ENCODE measurements at places on chromosomes 3 and 15.
A peak's percentile ranks its signal among the peaks of the same experiment; 100 is the strongest.

DNA sequence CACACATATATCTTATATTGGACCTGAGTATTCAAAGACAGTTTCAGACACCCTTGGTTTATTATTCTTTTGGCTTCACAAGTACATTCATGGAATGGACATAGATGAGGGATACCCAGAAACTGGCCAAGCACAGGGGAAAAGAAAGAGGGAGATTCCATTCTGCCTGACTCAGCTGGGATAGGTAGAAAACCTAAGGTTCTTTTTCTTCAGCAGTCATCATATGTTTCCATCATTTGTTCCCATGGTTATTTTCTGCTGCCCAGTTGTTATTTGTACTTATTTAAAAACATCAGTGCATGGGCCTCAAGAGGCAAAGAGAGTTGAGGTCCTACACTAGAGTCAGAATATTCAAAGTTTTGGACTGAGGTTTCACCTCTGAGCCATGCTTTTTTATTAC is 91.8 kb downstream of the FILIP1L start:
- no peak for DNase-seq

DNA sequence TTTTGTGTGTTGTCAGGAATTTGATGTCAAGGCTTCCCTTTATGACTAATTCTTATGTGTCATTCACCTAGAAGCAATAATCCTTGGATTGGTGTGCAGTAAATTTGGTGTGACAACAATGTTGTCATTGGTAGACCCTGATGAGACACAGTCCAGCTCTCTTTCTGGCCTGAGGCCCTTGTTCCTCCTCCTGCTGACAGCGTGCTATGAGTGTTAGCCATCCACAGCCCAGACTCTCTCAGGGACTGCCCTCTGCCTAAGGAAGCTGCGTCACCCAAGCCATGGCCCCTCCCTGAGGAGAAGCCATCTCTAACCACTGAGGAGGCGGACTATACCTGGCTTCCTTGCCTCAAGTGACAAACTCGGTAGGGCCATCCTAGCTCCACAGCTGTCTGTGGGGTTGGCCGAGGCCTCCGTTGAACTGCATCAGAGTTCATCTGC is 13.3 kb upstream of the TM4SF1 start:
- DNase-seq, result no peak

GRCh38 chr15:84035399-84035766 is 200.2 kb upstream of the GOLGA6L4 start:
- peak; percentile 57 for DNase-seq

GRCh38 chr15:82928711-82929110 is 23.8 kb downstream of the HOMER2 start:
- no peak for DNase-seq

DNA sequence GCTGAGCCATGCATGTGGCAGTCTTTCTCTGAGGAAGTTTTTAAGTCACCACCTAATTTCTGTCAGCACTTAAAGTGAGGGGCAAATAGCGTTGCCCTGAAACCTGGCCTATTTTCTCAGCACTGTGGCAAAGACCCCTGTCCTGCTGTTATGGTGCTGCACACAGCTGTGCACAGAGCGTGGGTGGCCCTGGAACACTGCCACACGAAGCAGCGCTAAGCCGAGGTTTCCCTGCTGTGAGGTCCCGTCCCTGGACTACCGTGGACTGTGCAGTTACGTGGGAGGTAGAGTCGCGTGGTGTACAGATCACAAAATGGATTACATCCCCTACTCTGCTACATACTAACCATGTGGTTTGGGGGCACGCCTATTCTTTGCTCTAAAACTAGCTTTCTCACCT is 101.6 kb upstream of the NR2E3 start:
- DNase-seq, result peak; percentile 38

GRCh38 chr3:10738688-10739372 is 77.2 kb upstream of the SLC6A11 start:
- DNase-seq, result peak; percentile 92

DNA sequence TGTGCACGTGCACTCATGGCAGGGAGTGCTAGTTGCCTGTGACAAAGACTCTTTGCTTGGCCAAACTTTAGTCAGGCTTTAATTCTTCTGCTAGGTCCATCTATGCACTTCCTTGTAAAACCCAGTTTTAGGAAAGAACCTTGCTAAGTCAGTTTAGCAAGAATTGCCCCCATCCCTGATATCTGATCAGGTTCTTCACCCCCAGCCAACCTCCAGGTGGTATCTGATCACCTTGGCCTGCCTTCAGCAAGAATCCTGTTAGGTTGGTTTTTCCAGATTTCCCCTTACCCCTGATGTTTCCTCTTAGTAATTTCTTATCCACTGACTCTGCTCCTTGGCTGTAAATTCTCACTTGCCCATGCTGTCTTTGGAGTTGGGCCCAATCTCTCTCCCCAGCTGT is 8.4 kb downstream of the HSPBAP1 start:
- DNase-seq, result no peak

DNA sequence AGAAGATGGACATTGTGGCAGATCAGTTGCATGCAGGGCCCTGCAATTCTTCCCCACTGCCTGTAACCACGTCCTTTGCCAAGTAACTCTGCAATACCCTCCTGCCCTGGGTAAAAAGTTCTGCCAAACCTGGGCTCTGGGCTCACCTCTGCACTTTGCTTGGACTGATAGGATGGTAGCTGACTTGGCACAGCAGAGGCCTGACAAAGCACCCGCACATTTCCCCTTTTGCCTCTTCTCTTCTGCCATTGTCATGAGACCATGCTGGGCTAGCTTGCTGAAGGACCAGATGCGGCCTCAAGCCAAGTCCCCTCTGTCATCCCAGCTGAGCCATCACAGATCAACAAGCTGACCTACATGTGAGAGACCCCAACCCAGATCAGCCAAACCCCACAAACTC is 122.4 kb downstream of the SMAD6 start:
- DNase-seq, result no peak

GRCh38 chr3:183214277-183214612 is 38.8 kb upstream of the B3GNT5 start:
- no peak for DNase-seq

- no peak for DNase-seq
Measured at GRCh38 chr3:57555306-57555705, 768 bp upstream of the PDE12 start.

GRCh38 chr3:129954514-129954913 is 20.0 kb upstream of the TRH start:
- DNase-seq, result no peak

GRCh38 chr3:12308517-12308916 is 19.6 kb downstream of the PPARG start:
- no peak for DNase-seq

- no peak for DNase-seq
Measured at GRCh38 chr3:33773637-33774036, 24.8 kb upstream of the PDCD6IP start.

- no peak for DNase-seq
Measured at GRCh38 chr3:87145553-87145952, 81.6 kb upstream of the CHMP2B start.

GRCh38 chr3:126891791-126892190 is 91.1 kb upstream of the PLXNA1 start:
- no peak for DNase-seq

DNA sequence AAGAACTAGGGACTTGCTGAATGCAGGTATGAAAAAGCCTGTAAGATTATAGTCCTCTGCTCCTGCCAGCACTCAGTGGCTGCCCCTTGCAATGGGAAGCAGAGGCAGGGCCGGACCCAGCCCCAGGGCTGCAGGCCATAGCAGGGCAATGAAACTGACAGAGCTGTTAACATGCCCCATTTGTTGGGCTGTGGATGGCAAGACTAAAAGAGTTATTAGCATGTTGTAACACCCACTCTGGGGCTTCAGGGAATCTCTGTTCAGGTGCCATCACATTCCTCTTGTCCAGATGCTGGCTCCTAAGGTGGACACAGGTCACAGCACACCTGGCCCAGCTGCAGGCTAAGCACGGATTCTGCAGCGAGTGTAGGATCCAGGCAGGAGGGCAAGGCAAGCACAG is 7.4 kb upstream of the OR5H2 start:
- DNase-seq, result no peak

Measured in eye (tissue), 1 donor.